Inflammatory macrophage treated with lipopolysaccharide for 1 hour (primary cell): ENCODE measurements at places on chromosomes 1 and 21.

DNA sequence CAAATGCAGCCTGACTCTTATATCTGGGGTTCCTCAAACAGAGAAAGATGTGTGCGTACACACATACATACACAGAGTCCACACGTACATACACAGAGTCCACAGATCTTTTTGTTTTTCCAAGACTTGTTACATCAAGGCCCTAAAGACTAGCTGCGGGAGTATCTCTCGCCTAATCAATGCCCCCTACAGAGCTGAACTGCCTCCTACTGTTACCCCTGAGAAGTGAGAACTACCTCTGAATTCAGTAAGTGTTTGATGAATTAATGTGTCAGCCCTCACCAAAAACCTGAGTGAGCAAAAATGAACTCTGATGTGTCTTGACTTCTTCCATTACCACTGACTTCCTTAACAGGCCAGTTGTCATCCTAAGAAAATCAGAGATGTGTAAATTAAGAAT lies 351.2 kb downstream of the HHIPL2 start:
- DNase-seq = no peak

DNA sequence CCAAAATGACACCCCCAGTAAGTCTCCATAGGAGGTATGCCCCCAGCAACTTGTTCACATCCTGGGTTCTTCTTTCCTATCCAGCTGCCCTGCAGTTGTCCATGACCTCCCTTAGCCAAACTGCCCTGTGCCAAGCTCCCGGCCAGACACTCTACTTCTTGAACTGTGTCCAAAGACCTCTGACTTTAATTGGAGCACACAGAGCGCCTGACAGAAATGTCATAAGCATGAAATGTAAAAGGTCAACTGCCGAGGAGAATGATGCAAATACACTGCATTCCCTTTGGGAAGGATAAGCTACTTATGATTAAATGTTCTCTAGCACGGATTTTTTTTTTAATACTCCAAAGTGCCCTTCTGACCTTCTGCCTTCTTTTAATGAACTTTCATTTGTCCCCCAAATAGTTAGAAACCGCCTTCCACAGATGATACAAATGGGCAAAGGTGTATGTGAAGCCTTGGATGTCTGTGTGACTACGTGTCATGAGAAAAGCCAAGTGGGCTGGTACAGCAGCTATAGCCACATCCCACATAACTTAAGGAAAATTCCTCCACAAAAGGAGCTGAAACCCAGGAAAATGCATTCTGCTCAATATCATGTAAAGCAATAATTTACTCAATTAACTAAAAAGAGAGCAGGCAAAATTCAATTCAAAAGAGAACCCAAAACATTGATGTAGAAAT lies 26.8 kb downstream of the PALMD start:
- DNase-seq = no peak

GRCh38 chr1:159856576-159856975 lies 5.9 kb downstream of the VSIG8 start:
- DNase-seq = no peak

GRCh38 chr1:2311184-2312032 lies 79.9 kb downstream of the MORN1 start:
- DNase-seq = peak; percentile 37

- no peak for DNase-seq
Measured at GRCh38 chr1:46300673-46301405, 2.6 kb downstream of the LRRC41 start.

DNA sequence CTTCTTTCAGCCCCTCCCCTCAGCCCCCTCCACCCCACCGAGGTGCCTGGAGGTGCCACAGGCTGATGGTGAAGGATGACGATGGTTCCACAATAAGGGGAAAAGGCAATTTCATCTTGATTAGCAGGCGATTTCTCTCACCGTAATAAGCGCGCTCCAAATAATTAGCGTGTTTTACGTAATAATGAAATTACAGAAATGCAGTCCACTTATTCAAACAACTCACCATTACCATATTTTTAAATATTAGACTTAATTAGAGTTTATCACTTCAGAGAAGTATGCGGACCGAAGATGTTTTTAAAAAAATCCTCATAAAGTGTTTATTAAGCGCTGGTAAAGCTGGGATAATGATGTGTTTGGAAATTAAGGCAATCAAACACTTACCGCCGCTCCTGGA lies 14.9 kb downstream of the DMAP1 start:
- no peak for DNase-seq

- DNase-seq = no peak
Measured at GRCh38 chr1:242189591-242189990, 190.7 kb upstream of the MAP1LC3C start.

GRCh38 chr1:84899969-84900368 lies 7.0 kb upstream of the LPAR3 start:
- no peak for DNase-seq

DNA sequence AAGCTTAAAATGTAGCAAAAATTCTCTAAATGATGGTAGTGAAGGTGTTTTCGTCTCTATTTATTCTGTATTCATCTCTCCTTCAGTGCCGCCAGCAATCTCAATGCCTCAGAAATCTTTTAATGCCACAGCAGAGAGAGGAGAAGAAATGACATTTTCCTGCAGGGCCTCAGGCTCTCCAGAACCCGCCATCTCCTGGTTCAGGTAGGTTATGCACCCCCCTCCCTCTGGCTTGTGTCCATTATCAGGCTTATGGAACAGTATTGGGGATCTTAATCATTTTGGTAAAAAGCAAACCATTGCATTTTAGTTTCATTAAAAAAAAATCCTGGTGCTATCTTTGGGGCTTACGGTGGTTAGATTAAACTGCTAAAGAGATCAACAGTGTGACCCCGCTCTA lies 326.1 kb downstream of the NCAM2 start:
- DNase-seq = no peak

DNA sequence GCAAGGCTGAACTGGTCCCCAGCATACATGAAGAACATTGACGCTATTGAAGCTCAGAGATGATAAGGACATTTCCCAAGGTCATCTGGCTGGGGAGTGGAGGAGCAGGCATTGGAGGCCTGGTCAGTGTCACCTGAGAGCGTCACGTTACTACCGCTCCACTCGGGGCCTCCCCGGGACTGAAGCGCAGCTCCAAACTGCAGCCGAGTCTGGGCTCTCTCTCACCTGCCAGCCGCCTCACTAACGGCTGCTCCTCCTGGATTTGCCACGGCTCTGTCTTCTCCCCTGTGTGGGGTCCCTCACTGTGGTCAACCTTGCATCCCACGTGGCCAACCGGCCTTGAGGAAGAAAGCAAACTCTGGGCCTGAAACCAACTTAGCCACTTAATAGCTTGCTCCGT lies 111.3 kb downstream of the ADSS2 start:
- no peak for DNase-seq

DNA sequence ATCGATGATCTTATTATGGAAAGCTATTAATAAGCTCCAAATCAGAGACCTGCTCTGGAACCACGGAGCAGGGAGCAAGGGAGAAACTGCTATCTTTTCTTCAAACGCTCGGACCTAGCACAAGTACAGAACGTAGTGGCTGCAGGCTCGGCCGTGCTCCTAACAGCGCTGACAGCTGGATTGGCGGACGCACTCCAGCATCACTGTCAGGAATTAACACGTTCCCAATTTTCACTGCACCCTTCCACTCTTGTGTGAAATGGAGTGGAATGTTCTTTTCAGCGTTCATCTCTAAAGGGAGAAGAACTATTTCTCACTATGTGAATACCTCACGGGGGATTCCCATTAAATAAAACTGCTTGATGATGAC lies 106.9 kb downstream of the ZNF281 start:
- DNase-seq = no peak

DNA sequence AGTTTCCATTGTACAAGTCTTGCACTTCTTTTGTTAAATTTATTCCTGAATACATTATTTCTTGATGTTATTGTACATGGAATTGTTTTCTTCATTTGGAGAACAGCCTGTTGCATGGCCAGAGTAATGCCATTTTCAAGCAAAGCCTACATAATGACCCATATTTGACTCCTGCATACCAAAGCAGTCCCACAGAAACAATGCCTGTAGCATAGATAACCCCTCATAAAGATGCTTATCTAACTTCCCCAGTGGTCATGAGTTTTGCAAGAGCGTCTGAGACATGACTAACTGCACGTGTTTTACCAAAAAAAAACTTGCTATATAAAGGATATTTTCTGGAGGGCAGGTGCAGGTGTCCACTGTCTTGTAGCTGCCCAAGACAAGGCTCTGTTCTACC lies 30.3 kb upstream of the RLF start:
- no peak for DNase-seq

GRCh38 chr1:160620942-160621632 lies 25.8 kb downstream of the SLAMF1 start:
- no peak for DNase-seq

DNA sequence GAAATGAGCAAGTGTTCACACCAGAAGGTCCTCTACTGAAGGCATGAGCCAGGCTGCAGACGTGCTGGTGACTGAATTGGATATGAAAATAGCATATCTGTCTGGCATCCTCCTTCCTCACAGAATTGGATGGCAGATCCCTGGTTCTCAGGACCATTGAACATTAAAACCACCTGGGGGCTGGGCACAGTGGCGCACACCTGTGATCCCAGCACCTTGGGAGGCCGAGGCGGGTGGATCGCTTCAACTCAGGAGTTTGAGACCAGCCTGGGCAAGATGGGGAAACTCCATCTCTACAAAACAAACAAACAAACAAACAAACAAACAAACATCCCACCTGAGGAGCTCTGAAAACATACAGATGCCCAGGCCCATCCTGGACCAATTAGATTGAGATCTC lies 23.4 kb downstream of the TEX35 start:
- no peak for DNase-seq

DNA sequence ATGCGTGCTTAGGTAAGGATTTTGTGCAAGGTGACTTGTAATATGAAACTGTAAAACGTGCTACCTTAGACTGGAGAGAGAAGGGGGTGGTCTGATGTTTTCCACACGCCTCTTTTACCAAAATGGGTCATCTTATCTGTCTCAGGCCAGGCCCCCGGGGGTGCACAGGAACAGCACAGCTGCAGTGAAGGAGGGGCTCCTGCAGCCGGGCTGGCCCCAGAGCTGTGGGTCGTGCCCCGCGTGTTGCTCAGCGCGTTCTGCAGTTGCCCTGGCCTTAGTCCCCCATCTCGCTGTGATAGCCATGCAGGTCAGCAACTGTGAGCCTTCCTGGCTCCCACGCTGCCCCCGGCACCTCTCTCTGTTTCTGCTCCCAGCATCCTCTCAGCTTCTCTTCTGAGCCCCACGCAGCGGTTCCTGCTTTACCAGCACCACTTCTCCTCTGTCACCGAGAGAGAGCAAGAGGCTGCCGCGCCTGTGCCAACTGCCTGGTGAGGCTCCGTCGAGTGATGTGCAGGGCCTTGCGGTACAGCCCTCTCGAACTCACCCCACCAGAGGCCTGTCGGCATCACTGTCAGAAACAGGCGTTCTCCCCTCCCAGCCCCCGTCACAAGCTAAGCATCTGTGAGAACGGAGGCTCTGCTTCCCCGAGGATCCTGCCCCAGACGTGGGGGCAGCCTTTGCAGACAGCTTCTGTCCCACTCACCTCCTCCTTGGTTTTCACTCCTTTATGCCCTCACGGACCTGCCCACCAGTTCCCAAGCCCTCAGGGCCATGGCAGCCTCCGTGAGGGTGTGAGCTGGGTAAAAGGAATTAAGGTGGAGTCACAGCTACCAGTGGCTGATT lies 73.3 kb downstream of the ADARB1 start:
- DNase-seq = no peak

- no peak for DNase-seq
Measured at GRCh38 chr1:3217181-3217641, 148.2 kb downstream of the PRDM16 start.

- no peak for DNase-seq
Measured at GRCh38 chr1:183417772-183418491, at the start of gene NMNAT2. Gene NMNAT2, minus strand, starts transcription at chr1:183418380. Its CDS starts 113 bp downstream, at chr1:183418267.

DNA sequence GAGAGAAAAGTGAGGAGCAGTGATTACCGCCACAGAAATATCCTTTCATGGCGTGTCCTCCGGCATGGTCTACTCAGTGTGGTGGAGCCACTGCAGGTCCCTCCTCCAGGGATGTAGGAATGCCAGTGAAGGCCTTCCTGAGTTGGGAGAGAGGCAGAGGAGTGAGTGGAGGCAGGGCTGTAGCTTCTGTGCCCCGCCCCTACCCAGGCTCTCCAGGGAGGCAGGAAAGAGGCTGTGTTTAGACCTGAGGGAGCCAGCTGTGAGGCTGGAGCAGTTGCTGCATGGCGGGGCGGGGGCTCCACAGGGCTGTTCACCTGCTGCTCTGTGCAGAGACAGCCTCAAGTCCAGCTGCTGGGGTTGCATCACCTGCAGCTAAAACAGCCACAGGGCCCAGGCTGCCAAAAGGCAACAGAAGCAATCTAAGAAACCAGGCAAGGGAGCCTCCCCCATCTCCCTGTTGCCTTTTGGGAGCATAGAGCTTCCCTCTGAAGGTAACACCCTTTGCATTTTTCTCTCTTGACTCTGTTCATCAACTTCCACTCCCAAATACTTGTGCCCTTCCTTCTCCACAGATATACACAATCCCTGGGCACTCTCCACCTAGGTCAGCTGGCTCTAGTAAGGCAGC lies 801 bp upstream of the ANXA9 start:
- no peak for DNase-seq

GRCh38 chr1:230836793-230837192 lies 31.5 kb downstream of the C1orf198 start:
- DNase-seq = no peak

DNA sequence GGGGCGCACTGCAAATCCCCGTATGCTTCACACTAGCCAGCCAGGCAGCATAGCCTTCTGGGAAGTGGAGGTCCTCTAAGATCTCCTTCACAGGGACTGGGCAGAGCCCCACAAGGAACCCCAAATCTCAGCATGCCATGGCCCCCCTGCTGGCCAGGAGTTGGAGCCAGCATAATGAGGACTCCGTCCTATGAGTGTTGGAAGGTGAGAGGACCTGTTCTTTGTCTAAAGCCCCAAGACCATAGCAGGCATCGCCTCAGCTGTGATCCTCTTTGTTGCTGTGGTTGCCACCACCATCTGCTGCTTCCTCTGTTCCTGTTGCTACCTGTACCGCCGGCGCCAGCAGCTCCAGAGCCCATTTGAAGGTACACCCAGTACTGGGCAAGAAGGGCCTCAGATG lies 1.5 kb downstream of the SHISA4 start:
- DNase-seq = no peak

DNA sequence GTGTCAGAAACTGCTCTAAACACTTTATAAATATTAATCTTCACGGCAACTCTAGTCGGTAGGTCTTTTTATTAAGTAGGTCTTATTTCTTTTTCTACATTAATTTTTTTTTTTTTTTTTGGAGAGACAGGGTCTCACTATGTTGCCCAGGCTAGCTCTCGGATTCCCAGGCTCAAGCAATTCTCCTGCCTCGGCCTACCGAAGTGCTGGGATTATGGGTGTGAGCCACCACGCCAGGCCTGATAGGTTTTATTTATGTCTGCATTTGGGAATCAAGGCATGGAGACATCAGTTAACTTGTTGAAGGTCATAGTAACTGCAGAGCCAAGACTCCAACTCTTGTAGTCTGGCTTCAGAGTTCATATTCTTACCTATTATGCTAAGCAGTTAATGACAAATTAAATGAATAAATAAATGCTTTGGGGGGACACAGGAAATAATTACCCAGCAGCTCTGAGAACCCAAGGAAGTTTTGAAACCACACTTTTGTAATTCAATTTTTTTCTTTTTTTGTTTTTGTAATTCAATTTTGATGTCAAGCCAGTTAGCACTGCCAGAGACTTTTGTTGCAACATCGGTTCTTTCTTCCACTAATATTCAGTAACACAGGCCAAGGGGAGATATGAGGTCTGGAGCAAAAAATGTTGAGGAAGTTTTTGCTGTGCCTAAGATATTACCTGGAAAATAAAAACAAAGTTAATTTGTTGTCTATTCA lies 9.4 kb upstream of the UAP1 start:
- DNase-seq = no peak
